ENCODE measurements at places on chromosomes 1 and 21.

GRCh38 chr1:43319288-43319687 lies 18.3 kb upstream of the MPL start:
- no peak for DNase-seq

- DNase-seq: peak; percentile 12
Measured at GRCh38 chr21:46118316-46119143, 20.6 kb downstream of the COL6A2 start.

- no peak for DNase-seq
Measured at GRCh38 chr1:108503062-108503733, 53.1 kb downstream of the NBPF6 start.

DNA sequence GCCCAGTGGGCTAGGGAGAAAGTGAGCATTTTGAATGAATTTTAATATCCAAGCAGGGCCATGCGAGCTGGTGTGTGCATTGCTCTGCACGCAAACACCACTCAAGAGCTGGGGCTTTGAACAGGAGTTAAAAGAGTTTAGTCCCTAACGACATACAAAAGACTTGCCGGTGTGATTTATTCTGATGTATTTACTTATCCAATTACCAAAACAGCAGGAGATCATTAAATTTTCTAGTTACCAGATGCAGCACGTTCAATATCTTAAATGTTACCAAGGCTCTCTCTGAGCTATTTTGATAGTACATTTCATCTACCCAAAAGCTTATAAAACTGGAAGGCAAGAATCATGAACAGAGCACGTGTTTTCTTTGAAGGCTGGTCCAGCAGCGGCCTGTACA lies 30.0 kb upstream of the DMRTA2 start:
- no peak for DNase-seq

GRCh38 chr1:219463636-219464035 lies 149.3 kb downstream of the ZC3H11B start:
- no peak for DNase-seq

DNA sequence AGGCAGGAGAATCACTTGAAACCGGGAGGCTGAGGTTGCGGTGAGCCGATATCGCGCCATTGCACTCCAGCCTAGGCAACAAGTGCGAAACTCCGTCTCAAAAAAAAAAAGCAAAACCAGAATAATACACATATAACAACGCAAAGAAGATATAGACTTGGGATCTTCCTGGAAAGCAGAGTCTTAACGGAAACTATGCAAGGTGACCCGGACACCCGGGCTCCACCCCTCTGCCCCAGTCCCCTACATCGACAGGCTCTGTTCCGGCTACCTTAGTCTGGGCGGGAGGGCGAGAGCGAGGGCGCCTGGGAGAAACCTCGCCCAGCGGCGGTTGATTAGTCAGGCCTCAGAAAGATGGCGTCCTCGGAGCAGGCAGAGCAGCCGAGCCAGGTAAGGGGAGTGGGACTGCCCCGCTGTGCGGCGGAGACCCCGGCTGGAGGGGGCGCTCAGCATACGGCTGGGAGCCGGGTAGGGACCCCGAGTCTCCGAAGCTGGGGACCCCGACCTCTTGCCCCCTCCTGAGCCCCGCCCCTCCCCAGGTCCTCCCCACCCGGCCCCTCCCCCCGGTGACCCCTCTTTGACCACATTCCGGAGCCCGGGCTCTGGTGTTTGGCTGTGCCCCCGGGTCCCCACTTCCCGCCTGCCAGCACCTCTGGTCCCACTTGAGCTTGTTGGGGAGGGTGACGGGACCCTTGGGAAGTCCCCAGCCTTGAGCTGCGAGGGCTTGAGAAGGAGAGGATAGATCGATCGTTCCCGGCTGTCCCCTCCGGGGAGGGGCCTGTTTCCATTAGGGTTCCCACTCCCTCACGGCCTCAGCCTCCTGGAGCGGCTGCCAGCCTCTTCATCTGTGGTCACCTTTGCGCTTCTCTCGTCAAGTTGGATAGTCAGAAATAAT lies at the start of gene PEX14:
PEX14 (plus strand) TSS at position 338 of the 895 bp plus-strand sequence; CDS start at position 355, 17 bp downstream.
- peak; percentile 87 for DNase-seq

DNA sequence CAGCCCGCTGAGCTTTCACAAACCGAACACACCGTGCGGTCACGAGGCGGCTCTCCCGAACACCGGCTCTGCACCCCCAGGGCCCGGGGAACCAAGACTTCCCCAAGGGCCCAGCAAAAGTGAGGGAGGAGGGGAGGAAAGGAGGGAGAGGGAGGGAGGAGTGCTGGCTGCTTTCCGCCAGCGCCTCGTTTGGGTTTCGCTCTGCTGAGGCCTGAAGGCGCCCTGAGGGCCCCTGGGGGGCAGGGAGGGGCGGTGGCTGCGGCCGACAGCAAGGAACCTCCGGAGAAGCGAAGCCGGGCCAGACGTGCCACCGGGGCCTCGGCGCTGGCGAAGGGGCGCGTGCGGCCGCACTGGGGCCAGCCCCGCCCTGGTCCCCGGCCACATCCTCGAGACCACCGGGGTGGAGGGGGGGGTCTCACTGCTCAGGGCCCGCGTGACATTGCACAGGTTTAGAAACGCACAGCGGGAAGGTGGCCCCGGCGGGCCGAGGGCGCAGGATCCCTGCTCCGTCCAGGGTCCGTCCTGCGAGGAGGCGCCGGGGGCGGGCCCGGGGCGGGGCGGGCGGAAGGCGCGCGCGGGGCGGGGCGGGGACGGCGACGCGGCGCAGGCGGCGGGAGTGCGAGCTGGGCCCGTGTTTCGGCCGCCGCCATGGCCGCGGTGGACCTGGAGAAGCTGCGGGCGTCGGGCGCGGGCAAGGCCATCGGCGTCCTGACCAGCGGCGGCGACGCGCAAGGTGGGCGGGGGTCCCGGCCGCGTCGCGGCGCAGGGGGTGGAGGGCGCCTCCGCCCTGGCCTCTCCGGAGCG lies at the start of gene PFKL:
PFKL (plus strand) TSS at position 596 of the 804 bp plus-strand sequence; CDS start at position 649, 53 bp downstream.
- peak; percentile 79 for DNase-seq

DNA sequence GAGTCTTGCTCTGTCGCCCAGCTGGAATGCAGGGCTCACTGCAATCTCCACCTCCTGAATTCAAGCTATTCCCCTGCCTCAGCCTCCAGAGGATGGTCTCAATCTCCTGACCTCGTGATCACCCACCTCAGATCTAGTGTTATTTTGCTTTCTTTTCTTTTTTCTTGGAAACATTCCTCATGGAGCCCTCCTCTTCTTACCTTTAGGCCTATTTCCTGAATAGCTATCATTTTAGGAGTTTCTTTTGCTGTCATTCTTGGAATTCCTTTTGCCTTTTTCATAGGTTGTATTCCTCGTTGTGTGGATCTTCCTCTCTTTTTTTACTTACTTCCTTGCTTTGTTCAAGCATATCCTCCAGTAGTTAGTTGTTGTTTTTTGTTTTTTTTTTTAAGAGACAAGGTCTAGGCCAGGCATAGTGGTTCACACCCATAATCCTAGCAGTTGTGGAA lies 173.8 kb downstream of the RASAL2 start:
- no peak for DNase-seq

Data from left ventricle myocardium inferior (tissue), 1 donor.